ENCODE measurements at places on chromosomes 4 and X. TPM values are rescaled to one million over a fixed set of nuclear protein-coding genes. Genes with fewer than 3 reads are reported as not detected.

RHOXF2 gene
- not detected for total RNA-seq

GRCh38 chrX:71953946-71954345 lies 43.3 kb downstream of the NHSL2 start:
- no peak for DNase-seq

GRCh38 chrX:42955349-42955748 lies 177.4 kb upstream of the PPP1R2C start:
- DNase-seq = no peak

DNA sequence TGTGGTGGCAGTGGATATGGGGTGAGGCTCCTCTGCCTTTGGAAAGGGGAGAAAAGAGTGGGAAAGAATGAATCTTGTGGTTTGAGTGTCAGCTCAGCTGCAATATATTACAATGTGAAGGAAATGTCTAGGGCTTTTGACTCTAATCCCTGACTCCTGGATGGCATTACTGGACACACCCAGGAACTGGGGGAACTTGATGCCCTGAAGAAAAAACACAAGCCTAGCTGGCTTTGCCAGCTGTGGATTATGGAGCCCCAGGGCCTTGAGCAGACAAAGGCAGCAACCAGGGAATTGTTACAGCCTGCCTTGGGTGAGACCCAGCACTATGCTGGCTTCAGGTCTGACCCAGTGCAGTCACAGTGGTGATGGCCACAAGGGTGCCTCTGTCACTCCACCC lies 57.1 kb upstream of the CYSLTR1 start:
- DNase-seq = no peak

MAN2B2 gene
- total RNA-seq = 7.3 TPM

HTR2C gene
- total RNA-seq = 11.0 TPM

- DNase-seq = no peak
These were observed 12.9 kb downstream of the CPEB2 start for GRCh38 chr4:15015170-15015569.

- DNase-seq = peak; percentile 55
These were observed at the start of gene SPOCK3 for GRCh38 chr4:167234316-167234881. Gene SPOCK3 (minus strand): TSS chr4:167234494.
